ENCODE measurements at places on chromosomes 7 and 10.

DNA sequence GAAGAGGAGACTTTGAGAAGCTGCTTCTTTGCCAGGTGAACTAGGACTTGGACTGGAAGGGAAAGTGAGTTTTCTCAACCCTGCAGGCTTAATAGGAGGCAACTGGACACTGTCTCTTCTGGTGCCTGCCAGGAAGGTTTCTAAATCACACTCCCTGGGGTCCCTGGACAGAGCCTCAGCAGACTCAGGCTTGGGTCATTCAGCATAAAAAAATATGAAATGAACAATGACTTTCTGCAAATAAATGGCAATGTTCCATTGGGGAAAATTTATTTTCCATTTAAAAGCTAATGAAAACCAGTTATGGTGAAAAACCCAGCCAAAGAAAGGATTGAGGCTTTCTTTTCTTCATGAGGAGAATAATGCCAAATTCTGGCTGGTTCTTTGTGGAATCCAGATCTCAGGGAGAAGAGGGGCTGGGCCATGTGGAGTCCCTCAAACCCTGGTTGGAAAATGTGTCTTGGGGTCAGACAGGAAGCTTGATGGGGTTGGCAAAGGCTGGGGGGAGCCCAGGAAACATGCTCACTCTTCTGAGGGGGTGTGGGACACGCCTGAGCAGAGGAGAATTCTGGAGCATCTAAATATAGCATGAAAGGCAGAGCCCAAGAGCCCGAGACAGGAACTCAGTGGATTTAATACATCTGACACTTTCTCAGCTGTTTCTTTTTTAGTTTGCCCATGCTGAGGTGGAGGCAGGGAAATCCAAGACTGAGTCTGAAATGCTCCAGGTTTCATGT lies 65.2 kb upstream of the EMX2 start:
- no peak for DNase-seq

DNA sequence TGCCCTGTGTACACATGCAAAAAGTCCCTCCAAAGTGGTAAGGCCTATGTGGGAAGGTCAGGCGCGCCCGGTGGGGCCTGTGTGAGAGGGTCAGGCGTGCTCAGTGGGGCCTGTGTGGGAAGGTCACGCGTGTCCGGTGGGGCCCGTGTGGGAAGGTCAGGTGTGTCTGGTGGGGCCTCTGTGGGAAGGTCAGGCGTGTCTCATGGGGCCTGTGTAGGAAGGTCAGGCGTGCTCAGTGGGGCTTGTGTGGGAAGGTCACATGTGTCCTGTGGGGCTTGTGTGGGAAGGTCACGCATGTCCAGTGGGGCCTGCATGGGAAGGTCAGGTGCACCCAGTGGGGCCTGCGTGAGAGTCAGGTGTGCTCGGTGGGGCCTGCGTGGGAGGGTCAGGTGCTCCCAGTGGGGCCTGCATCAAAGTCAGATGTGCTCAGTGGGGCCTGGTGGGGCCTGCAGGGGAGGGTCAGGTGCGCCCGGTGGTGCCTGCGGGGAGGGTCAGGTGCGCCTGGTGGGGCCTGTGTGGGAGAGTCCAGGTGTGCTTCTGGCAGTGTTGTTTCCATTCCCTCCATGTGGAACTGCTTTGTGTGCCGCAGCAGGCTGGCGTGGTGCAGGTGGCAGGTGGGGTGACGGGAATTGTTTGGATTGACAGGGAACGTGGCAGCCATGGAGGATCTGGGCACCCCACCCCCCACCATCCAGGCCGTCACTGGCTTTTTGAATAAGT lies 15.4 kb downstream of the LRRC27 start:
- no peak for DNase-seq

- DNase-seq, result no peak
These were observed 1.4 kb upstream of the CTBP2 start for GRCh38 chr10:125161707-125162119.

DNA sequence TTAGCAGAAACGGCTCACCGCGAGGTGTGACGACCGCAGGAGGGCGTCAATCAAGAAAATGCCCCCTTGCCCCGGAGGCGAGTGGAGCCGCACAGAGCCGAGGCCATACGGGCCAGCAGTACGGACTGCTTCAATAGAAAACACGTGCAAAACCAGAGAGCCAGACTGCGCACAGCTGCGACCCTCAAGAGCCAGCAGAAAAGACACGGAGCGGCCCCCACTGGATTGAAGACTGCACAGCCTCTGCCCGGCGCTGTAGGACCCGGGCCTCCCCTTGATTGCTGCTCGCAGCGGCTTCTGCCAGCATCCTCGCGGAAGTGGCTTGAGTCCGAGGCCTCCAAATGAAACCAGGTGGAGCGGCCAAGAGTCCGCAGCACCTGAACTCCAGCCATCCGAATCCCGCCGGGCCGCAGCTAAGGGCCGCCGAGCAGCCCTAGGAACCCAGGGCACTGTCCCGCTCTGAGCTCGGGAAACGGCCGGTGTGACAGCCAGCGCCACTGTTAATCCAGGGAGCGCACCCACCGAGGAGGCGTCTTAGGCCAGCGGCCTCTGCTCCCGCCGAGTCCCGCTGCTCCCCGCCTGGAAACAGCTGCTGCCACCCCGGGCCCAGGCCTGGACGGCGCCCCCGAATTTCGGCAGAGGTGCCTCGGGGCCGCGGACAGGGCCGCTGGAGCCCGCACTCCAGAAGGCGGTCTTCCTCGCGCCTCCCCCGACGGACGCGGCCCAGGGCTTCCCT lies 660 bp upstream of the HHEX start:
- no peak for DNase-seq

DNA sequence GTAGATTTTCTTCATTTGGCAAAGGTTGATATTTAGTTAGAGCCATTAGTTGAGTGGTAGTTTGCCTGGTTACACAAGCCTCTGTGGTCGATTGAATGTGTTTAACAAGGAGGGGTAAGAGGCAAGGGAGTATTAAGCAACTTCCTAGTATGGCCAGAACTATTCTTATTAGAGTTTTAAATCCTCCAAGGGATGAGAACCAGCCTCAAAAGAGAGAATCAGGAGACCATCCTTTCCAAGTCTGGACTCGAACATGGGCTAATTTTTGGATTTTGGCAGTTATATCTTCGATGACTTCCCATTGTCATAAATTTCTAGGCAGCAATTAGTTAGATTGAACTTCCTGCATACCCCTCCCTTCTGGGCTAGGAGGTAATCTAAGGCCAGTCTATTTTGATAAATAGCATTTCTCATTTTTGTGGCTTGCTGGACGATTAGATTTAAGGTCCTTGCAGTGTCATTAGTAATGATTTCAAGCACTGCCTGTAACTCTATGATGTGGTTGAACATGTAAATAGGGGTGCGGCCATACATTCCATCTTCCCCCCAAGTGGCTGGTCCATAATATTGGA lies 219.5 kb upstream of the KCND2 start:
- DNase-seq, result no peak

DNA sequence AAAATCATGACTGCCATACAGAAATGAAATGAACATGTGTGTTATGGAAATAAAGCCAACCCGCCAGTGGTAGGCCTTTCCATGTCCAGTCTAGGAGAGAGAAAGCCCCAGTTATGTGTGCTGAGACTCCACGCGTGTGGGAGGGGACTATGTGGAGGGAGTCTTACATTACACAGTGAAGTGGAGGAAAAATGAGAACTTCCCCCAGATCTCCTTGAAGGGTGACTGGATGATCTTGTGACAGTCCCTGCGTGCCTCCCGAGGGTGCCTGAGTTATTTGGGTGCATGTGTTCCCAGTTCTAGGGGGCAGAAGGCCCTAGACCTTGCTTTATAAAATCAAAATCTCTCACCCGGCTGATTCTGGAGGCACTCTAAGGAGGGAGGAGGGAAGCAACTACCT lies 24.2 kb downstream of the UPP1 start:
- no peak for DNase-seq

GRCh38 chr7:157177333-157177982 lies 38.7 kb downstream of the UBE3C start:
- DNase-seq, result no peak

DNA sequence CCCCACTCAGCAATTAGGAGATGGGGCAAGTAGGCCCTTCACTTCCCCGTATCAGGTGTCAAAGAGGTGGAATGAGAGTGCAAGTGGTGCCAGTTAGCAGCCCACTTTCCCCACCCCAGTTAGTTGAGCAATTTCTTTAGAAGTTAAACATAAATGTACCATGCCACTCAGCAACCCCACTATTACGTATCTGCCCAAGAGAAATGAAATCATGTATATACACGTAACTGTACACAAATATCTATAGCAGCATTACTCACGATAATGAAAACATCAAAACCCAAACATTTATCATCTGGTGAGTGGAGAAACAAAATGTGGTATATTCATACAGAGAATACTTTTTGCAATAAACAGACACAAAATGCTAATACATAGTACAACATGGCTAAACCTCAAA lies 50.4 kb downstream of the IMMP2L start:
- DNase-seq, result no peak

DNA sequence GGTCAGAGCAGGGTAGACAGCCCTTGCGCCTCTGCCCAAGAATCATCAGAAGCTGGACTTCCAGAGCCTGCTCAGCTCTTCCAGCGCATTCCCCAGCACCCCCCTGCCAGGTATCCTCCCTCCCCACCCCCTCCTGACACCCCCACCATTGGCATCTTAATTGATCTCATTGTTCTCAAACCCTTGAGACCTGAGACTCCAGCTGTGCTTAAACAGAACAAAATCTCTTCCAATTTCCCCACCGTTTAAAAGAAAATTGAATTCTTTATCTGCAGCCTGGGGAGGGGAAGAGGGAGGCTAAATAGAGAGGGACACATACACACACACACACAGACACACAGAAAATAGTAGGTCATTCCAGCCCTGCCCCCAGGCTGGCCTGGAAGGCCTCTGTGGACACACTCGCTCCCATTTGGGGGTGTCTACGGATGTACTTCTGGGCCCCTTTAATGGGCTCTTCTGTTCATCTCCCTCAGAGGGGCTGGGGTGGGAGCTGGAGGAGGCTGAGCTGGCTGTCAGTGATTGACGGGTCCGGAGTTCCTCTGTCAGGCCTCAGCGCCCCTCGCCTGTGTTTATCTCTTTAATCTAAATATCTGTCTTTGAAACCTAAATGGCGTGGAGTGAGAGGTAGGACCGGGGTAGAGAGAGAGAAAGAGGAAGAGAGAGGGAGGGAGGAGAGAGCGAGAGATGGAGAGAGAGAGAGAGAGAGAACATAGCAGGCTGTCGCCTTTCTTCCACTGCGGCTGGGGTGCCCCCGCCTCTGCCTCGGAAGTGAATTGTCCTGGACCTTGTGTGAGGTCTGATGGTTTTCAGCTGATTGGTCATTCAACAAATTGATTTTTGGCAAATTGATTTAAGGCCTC lies 61.7 kb downstream of the C10orf105 start:
- DNase-seq, result no peak

DNA sequence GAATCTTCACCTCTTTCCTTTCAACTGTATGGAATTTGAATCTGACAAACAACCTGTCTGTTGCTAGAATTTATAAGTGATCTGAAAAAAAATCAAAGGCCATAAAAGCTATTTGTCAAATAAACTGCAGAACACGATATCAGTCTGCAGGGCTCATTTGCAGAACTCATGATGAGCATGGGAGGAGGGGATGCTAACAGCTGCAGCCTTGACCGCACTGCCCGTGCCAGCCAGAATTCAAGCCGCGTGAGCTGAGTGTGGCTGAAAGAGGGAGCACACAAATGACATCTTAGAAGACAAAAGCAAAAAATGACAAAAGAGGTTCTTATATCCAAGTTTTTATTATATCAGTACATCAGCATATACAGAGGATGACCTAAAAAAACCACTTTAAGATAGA lies 15.7 kb downstream of the LRRTM3 start:
- DNase-seq, result no peak

DNA sequence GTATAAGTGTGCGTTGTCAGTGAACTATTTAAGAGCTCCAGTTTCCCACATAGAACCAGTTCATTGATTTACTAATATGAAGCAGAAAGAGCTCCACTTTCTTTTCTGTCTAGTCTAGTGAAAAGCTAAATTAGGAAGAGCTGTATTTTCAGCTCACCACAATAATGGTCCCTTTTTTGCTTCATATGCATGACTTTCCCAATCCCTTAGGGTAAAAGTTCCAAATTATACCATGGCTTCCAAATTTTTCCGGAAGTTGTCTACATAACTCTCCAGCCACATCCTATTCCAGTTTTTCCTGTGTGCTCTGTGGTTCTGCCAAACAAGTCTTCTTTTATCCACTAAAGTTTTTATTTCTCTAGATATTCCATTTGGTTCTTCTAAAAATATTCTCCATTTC lies 685.2 kb downstream of the REEP3 start:
- DNase-seq, result no peak

DNA sequence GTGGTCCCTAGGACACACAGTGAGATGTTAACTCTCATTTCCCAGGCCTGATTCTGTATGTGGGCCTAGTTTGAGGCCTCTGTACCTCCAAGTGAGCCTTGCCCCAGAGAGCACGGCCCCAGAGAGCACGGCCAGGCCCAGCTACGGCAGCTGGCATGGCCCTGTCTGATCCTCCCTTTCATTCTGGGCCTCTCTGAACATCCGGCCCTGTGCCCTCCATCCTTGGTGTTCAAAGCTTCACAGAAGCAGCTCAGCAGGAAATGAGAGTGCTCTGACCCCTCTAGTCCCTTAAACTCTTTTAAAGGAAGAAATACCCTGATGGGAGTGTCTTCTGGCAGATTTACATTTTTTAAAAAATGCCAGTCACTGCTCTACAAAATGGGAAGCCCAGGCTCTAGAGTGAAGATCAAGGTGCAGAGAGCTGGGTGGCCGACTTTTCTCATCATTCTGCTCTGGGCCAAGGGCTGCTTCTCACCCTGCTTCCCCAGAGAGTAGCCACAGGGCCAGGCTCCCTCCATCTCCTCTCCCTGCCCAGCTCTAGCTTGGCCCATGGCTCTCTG lies 171.9 kb downstream of the RPS24 start:
- no peak for DNase-seq

Measured in activated T-helper 9 cell treated with anti-CD3 and anti-CD28 coated beads, Interleukin-2, amount 50 U/mL, for 16 hours (primary cell).